ENCODE measurements at places on chromosomes 3 and 15.

GRCh38 chr3:71903112-71903495 lies 118.2 kb upstream of the PROK2 start:
- no peak for DNase-seq

- no peak for DNase-seq
These were observed 34.2 kb downstream of the ZNF654 start for GRCh38 chr3:88093266-88093665.

DNA sequence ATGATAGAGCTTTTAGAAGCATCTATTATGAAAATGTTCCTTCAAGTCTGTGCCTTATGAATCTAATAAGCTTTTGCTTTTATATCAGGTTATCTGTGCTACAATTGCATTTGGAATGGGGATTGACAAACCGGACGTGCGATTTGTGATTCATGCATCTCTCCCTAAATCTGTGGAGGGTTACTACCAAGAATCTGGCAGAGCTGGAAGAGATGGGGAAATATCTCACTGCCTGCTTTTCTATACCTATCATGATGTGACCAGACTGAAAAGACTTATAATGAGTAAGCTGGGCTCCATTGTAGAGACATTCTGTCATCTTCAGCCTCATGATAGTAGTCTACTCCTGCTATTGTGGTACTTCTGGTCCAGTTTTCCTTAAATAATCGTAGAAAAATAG lies 73.4 kb downstream of the BLM start:
- DNase-seq = no peak

GRCh38 chr3:192326656-192327055 lies 400.7 kb downstream of the FGF12 start:
- DNase-seq = no peak

- no peak for DNase-seq
These were observed 69.3 kb upstream of the BFSP2 start for GRCh38 chr3:133330522-133330921.

- DNase-seq = no peak
These were observed 3.6 kb downstream of the CTNNB1 start for GRCh38 chr3:41202834-41203345.

DNA sequence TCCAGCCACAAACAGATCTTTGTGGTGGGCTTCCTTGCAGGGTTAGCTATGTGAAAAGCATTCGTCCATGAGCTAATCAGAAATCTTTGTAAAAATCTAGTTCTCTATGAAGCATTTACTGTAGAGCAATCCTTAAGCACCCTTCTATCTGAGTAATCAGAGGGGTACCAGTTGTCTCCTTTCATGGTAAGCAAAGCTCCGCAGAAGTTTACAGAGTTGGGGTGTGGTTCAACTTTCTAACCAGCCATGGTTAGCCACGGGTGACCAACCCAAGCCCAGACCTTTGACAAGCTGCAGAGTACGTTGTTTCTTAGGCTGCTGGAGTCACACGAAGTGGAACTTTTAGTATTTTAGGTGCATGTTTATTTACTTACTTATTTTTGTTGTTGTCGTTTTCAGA lies 77.4 kb downstream of the FLNB start:
- DNase-seq = no peak

DNA sequence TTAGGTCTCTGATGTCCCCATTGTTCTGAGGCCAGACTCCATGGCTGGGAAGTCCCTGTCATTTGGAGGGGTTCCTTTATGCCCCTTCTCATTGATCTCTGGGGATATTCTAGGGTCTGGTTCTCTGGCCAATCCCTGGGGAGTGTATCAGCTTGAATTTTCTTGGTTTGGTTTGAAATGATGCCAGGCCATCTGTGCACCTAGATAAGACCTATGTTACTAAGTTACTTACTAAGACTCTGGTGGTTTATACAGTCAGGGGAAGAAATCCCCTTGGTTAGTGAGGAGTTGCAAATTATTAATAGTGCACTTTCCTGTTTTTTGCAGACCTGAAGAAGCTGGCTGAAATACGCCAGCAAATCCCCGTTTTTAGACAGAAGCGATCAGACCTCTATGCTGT lies 20.3 kb downstream of the NIT2 start:
- no peak for DNase-seq

DNA sequence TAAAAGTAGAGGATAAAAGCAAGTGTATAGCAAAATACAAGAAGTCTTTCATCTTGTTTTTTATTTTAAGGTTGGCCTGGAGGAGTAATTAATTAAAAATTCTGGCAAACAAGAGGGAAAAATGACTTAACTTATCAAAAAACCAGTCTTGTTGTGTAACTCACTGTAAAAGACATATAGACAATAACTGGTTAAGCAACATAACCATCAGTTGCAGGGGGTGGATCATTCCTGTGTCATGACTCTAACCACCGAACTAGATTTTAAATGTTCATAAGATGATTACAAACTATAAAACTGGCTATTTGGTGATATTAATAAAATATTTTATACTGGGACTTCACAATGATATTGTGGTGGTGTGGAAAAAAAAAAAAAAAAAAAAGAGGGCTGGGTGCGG lies 130.6 kb downstream of the STAG1 start:
- no peak for DNase-seq

- no peak for DNase-seq
These were observed 116.4 kb upstream of the ARHGEF3 start for GRCh38 chr3:56918111-56918568.

DNA sequence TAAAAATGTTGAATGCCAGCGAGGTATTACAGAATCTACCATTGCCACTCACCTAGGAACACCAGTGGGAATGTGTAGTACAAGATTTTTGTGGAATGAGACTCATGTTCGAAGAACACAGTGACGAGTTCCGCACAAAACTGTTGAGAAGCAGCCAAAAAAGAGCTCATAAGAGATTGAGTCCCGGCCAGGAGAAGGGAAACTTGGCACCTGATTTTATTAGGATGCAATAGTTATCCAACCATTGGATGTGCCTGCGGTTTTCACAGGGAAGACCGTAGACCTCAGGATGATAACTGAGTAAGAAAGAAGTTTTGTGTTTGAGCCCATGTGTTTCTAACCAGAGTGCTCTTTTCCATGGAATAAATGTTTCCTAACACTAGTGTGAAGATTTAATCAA lies 88.9 kb downstream of the PTPRG start:
- DNase-seq = peak; percentile 83

GRCh38 chr3:28936154-28936553 lies 344.7 kb upstream of the RBMS3 start:
- no peak for DNase-seq

DNA sequence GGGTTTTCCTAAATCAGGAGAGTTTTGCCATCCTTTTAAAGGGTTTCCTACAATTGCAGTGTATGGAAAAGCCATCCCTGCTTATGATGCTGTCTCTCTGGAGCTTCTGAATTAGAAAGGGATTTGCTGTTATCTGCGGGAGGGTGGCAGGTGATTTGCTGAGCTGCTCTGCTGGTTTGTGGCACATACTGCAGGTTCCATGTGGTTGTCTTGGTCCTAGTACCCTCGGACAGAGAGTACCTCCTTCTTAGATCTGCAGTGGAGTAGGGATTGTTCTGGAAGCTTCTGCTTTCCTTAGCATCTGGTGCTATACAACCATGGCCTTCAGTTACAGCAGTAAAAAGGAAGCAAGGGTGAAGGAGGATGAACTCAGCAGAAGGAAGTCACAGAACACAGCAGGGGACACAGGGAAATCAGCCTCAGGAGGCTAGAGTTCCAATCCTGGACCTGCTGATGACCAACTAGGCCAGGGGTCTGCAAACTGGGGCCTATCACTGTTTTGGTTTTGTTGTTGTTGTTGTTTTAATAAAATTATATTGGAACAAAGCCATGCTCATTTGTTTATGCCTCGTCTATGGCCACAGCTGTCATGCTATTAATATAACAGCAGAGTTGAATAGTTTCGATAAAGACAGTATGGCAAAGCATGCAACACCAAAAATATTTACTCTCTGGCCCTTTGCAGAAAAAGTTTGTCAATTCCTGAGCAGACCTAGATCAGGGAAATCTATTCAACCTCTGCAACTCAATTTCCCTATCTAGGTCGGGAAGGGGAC lies 39.5 kb downstream of the STARD5 start:
- DNase-seq = no peak

GRCh38 chr15:70778258-70779076 lies 15.1 kb upstream of the UACA start:
- DNase-seq = no peak

- DNase-seq = no peak
These were observed 412 bp downstream of the SLC41A3 start for GRCh38 chr3:126083511-126083912.

DNA sequence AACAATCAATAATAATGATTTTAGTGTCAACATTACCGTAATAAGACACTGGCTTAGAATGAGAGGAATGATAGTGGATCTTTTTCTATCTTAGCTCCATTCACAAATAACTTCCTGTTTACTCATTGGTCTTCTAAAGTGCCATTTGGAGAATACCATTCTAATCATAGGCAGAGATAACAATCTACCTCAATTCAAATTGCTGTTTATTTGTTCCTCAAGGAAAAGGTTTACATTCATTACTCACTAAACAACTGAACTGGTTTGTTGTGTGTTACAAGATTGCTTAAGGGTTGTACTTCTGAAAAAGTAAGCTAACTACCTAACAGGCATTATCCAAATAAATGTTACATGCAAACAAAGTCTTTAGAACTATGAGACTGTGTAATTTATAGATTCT lies 8.1 kb upstream of the PCOLCE2 start:
- no peak for DNase-seq

- no peak for DNase-seq
These were observed 1.2 kb downstream of the KPNA1 start for GRCh38 chr3:122513386-122514122.

GRCh38 chr3:66098436-66098835 lies 59.7 kb upstream of the MAGI1 start:
- no peak for DNase-seq

DNA sequence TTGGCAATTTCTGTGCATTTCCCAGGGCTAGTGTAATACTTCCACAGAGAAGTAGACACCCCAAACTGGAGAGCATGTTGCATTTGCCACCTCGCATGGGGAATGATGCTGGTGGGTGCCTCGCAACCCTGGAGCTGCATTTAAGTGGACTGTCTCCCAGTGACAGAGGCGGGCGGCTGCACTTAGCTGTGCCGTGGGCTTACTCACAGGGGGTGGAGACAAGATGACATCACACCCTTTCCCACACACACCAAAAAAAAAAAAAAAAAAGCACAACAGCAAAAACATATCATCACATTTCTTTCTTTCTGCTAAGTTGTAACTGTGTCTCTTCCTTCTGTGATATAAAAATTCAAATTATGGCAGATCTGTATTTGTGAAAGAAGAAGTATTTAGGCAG lies at the start of gene ABI3BP:
Gene ABI3BP (minus strand): TSS at position 113 of the 400 bp plus-strand sequence. CDS start 37 bp downstream, at position 76.
- peak; percentile 82 for DNase-seq

DNA sequence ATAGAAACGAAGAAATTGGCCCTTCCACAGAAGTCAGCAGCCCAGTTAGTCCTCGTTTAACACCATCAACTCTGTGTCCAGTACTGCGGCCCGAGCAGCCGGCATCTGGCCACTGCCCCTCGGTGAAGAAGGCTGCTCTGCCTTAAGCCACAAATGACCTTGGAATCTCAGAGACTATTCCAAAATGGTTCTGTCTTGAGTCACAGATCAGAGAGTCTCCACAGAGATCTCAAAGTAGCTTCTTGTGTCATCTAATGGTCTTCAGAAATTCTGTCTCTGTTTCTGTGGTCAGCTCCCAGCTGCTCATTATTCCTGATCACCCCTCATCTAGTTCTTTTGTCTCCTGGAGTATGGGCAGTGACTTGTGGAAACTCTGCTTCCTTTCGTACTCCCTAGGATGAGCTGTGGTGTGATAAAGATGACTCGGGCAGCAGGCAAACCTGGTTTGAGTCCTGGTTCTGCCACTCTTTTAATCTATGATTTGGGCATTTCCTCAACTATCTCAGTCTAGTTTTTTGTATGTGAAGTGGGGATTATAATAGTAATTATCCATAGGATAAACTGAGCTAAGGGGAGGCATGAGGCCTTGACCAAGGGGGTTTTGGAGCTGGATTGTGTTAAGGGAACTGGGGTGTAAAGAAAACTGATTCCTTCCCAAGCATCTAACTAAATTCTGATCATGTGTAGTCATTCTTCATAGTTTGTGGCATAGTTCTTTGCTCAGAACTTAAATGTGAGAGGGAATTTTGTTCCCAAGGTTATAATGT lies 22.6 kb downstream of the CRTC3 start:
- DNase-seq = no peak

DNA sequence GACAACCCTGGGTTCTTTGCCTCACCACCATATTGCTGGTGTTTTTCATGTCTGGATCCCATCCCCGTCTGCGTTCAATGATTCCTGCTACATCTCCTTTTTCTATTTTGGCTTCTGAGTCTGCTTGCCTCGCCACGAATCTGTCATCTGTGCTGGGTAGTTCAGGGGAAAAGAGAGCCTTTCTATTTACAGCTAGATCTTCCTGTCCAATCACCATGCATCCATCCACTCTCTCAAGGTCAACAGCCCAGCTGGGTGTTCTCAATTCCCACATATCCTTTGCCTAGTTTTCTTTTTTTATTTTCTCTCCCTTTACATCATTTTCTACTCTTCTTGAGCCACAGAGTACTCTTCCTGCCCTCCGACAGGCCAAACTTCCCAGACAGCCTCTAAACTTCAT lies 104.8 kb upstream of the RAD18 start:
- DNase-seq = no peak

GRCh38 chr3:4950948-4951347 lies 28.3 kb upstream of the BHLHE40 start:
- DNase-seq = no peak

DNA sequence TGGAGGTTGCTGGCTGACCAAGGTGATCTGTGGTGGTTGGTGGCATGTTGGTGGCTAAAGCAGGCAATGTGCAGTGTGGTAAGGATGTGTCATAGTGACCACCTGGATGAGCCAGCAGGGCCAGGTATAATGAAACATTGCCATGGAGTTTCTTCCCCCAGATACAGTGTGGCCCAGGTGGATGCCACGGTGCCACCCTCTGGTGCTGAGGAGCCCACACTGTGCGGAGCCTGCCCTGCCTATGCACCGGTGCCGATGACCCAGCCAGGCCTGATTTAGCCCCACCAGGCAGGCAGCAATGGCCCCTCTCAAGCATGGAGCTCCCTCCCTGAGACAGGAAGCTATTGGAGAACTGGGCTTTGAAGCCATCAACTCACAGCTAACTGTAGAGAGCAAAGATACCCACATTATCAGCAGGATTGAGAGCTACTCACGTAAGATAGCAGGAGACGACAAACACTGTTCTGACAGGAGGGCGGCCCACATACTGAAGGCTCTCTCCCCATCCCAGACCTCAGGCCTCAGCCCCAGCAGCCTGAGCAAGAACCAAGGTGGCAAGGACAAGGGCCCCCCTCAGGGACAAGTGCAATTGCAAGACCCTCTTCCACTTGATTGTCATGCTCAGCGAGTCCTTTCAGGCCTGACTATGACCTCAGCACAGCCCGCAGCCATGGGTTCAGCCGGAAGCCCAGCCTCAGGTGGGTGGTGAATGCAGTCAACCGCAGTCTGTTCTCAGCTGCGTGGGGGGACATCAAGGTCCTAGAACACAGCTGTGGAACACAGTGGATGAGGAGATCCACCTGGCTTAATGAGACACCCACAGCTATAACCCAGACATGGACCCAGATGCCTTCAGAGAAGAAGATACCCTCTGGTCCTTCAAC lies 82.8 kb upstream of the CDV3 start:
- DNase-seq = no peak

DNA sequence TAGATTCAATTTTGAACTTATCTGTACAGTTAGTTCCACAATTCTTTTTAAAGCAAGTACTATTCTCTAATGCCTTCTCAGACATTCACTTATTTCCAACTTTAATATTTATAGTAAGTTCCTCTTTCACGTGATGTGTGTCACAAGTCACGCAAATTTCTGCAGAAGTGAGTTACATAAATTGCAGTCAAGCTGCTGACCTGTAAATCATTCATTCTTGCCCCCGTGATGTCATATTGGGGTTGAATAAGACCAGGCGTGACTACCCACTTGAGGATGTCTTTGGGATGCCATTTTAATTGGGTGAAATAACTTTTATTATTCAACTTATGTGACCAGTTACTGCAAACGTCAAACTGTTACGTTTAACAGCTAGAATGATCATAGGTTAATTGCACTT lies 15.1 kb downstream of the PPARG start:
- no peak for DNase-seq
